Hematopoietic multipotent progenitor cell treated with erythropoietin and hydrocortisone succinate and interleukin-3 and kit ligand, for 8 days (in vitro differentiated cells): ENCODE measurements at places on chromosomes 12 and 14.

DNA sequence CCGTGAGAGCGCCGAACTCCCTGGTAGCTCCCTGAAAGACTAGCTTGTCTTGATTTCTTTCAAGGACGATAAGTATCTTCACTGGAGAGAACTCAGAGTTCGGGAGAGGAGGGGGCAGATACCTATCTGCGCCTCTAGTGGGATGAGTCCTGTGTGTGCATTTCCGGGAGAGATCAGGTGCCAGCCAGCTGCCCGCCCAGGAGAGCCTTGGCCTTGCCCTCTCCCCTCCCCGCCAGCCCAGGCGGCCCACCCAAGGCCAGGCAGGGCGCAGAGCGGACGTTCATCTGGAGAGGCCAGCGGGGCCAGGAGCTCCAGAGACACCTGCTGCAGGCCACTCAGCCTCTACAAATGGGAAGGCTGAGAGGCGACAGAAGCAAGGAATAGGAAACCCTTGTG is 1.0 kb downstream of the CD9 start:
- DNase-seq, result no peak

DNA sequence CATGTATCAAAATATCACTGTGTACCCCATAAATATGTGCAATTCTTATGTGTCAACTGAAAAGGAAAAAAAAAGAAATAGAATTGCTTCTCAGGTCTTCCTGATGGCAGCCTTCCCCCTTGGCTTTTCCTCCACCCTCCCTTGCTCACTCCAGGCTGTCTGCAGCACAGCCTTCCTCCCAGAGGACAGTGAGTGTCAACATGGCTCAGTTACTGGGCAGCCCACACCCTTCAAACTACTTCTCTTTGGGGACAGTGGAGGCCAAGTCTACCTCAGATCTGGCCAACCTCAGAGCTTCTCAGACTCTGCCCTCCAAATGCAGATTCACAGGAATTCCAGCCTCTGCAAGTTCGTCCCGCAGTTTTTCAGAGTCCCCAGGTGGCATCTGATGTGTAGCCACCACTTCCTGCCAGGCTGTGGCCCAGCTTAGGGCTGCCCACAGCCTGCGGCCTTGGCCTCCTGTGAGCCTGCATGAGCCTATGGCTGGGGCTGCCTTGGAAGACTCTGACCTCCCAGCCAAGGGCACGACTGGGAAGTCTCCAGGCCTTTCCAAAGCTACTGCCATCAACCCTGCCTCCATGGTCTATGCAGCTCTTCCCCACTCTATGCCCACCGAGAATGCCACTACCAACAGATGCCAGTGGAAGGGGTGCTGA is 148.0 kb upstream of the PWP1 start:
- no peak for DNase-seq

- no peak for DNase-seq
Measured at GRCh38 chr12:104182621-104183378, 32.8 kb upstream of the TXNRD1 start.

DNA sequence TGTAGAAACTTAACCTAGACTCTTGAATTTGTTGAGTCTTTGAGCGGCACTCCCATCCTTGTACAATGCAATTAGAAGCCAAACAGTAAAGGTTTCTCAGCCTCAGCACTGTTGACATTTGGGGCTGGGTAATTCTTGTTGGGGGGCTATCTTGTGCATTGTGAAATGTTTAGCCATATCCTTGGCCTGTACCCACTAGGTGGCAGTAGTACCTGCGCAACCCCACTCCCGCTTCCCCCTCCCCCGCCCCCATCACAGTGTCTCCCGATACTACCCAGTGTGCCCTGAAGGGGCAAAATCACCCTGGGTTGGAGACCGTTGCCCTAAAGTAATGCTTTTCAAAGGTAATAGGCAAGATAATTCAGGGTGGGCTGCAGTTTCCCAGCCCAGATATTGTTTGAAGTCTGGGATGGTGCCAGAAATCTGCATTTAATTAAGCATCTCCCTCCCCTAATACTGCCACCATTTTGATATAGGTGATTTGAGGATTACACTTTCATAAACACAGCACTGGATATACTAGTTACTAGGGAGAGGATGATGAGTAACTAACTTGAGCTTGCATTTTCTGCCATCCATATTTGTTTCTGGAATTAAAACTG is 1.8 kb downstream of the COX6A1 start:
- peak; percentile 81 for DNase-seq

GRCh38 chr14:88468406-88468805 is 82.9 kb downstream of the SPATA7 start:
- no peak for DNase-seq

- no peak for DNase-seq
Measured at GRCh38 chr14:66380143-66380542, 106.0 kb upstream of the CCDC196 start.

GRCh38 chr12:94427501-94428381 is 31.9 kb downstream of the CEP83 start:
- DNase-seq, result no peak

GRCh38 chr14:99261912-99262787 is 9.8 kb downstream of the BCL11B start:
- no peak for DNase-seq

DNA sequence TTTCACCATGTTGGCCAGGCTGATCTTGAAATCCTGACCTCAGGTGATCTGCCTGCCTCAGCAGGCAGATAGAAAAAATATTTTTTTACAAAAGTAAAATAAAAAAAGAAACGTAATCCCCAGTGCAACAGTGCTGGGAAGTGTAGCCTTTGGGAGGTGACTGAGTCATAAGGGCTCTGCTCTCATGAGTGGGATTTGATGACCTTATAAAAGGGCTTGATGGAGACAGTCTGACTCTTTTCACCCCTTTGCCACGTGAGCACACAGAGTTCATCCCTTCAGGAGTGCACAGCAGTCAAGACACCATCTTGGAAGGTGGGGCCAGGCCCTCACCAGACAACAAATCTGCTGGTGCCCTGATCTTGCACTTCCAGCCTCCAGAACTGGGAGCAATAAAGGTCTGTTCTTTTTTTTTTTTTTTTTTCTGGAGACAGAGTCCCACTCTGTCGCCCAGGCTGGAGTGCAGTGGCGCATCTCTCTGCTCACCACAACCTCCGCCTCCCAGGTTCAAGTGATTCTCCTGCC is 24.7 kb upstream of the DYNC1H1 start:
- no peak for DNase-seq

GRCh38 chr14:76612654-76613053 is 148.6 kb upstream of the VASH1 start:
- no peak for DNase-seq

DNA sequence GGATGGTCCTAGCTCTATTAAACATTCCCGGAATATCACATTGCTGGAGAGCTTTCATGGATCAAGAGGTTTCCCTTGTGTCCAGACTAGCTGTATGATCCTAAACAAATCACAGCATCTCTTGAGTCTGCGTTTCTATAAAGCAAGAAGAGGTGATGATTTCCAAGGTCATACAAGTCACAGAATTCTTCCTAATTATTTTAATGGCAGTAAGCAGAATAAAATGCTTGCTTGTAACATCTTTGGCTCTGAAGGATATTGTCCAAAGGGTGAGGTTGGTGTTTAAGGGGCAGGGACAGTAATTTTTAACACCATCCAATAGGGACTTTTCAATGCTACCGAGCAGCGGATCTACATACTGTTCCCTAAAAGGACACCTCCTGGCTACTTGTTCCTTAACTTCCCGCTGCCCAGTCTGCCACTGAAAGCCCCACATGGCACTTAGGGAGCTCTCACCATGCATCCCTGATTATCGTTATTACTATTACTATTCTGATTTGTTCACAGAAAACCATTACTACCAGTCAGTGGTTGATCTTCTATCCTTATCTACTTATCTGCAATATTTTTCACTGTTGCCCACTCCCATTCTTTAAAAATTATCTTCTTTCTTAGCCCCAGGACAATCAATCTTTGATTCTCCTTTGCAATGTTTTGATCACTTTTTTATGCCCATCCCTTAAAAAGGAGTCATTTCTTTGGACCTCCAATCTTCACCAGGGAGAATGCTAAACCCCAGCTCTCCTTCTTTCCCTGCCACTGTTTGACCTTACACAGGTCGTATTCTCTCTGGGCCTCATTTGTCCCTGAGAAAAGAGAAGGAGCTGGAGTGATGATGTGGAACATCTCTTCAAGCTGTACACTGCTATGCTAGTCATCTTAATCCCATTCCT is 4.0 kb upstream of the PCED1B start:
- no peak for DNase-seq

DNA sequence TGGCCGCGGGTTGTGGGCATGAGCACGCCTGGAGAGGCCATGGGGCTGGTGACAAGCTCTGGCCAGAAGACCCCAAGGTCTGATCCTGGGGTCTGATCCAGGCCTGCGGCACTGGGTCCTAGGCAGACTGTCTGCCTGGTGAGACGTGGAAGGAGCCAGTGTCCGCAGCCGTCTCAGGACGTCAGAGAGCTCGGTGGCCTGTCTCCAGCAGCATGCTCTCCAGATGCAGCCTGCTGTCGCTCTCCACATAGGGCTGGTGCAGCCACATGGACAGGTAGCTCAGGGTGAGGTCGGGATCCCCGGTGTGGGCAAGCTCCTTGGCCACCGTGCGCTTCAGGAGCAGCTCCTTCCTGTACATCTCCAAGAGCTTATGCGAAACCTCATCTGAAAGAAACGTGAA is 14.3 kb downstream of the CINP start:
- DNase-seq, result no peak

DNA sequence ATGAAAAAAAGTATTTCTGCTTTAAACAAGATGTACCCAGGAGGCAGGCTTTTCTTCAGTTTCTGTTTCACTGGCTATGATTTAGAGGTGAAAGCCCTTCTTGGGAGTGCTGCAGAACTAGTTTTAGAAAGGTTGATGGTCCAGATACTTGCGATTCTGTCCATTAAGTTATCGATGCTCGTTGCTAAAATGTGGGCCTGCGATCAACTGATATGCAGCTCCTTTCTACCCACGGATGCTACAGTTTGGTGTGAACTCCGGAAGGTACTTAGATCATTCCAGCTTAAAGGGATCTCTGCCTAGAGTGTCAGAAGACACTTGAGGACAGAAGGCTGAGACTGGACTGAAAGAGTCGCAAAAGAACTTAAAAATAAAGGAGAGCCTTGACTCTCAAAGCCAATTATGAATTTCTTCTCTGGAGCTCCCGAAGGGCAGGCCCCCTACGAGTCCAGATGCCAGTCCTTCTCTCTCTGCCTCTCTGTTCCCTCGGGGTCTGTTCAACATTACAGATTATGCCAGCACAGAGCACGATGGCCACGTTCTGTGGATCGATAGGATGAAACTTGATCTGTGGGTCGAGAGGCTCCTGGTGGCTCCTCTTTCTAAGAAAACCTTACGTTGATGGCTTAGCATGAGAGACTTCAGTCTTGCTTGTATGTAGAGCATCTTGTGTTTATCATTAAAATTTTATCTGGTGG is 40.0 kb downstream of the FBXW8 start:
- no peak for DNase-seq

DNA sequence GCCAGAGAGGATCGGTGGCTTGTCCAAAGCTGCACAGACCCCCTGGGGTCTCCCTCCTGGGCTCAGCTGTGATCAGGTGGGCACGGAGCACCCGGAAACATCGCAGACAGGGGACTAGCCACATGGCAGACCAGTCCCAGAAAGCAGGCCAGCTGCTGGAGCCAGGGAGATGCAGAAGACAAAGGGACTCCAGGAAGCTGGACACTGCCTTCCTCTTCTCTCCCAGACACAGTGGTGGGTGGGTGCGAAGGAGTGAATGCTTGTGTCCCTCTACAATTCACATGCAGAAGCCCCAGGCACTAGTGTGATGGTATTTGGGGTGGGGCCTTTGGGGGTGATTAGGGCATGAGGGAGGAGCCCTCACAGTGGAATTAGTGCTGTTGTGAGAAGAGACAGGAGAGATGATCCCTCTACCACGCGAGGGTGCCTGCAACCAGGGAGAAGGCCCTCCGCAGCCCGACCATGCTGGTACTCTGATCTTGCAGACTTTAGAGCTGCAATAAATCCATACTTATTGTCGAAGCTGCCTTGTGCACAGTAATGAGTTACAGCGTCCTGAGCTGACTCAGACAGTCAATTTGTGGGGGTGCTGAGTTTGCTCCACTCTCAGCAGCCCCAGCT is 95.2 kb downstream of the CALM1 start:
- no peak for DNase-seq

DNA sequence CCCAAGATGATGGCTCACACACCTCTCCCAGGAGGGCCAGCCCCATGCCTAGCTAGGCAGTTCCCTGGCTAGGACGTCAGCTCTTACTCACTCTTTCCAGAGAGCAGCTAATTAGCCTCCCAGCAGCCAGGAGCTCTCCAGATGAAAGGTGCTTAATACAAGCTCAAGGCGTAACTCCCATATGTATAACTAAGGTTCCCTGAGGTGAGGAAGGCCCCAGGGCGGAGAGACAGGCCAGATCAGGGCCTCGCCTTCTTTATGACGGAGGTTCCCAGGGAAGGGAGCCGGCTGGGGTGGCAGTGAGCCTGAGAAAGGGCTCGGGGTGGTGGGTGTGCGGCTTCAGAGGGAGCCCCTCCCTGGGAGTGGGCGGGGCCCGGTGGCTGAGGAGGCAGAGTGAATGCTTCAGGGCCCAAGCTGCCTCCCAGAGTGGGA is 26.4 kb upstream of the ZFP36L1 start:
- DNase-seq, result peak; percentile 40

GRCh38 chr12:68573406-68573805 is 37.3 kb upstream of the RAP1B start:
- DNase-seq, result no peak

- DNase-seq, result no peak
Measured at GRCh38 chr14:89855961-89856656, 98.4 kb downstream of the EFCAB11 start.

DNA sequence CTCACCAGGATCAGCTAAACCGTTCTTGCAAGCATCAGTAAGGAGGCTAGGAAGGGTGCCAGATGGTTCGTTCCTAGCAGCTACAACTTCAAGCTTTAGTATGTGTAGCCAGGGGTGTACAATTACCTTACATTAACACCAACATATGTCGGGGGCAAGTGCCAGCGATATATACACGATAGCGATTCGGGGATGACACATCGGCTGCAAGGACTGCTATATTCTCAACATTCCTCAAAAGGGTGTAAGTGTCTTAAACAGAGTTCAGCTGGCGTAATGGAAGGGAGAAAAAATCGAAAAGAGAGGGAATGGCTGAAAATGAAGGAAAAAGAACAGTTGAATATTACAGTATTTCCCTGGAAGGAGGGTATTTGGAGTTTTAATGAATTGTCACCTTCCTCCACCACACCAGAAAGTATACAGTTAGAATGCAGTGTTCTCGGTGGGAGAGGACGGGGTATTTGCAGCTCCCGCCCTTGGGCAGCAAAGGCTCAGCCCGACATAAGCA is 545 bp downstream of the LIMA1 start:
- peak; percentile 24 for DNase-seq

DNA sequence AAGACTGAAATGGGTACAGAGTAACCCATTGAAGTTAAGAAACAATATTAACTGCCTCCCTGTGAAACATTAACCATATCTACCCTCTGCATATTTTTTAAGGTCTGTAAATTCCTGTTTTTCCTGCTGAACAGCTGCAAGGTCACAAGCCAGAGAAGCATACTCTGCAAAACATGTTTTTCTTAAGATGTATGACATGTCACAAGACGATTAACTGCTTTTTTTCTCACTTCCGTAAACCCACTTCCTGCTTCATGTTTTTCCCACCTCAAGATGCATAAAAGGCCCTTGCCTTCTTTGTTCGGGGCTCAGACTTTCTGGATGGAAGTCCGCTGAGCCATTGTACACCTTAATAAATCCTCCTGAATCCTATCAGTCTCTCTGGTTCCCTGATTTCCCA is 504.7 kb upstream of the MIS18BP1 start:
- DNase-seq, result no peak

GRCh38 chr12:3995306-3995705 is 122.1 kb upstream of the PARP11 start:
- DNase-seq, result no peak

- DNase-seq, result no peak
Measured at GRCh38 chr12:118742431-118742830, 238.9 kb upstream of the SRRM4 start.
